ENCODE measurements at places on chromosomes 7 and 10.

DNA sequence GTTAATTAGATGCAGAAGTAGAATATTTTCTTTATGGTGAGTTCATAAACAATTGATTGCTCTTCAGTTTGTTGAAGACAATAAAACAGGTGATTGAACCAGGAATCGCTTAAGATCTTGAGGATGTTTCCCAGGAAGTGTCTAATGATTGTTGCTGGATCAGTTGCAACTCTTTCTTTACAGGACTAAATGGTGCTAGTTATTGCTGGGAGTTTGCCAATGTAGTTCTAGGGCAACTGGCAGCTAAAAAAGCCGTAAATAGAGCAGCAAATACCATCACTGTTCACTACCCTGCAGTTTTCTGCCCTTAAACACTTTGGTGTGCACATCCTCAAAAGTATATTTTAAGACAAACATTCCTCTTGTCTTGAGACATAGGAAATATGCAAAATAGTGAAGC is 119.2 kb upstream of the ANK3 start:
- no peak for DNase-seq

GRCh38 chr10:31947144-31947926 is 18.7 kb upstream of the ARHGAP12 start:
- DNase-seq, result peak; percentile 34

- DNase-seq, result no peak
These were observed 74.7 kb upstream of the FZD8 start for GRCh38 chr10:35716776-35717175.

GRCh38 chr10:1347962-1348772 is 292.0 kb downstream of the WDR37 start:
- no peak for DNase-seq

- no peak for DNase-seq
These were observed 153.6 kb downstream of the AOAH start for GRCh38 chr7:36570528-36571189.

DNA sequence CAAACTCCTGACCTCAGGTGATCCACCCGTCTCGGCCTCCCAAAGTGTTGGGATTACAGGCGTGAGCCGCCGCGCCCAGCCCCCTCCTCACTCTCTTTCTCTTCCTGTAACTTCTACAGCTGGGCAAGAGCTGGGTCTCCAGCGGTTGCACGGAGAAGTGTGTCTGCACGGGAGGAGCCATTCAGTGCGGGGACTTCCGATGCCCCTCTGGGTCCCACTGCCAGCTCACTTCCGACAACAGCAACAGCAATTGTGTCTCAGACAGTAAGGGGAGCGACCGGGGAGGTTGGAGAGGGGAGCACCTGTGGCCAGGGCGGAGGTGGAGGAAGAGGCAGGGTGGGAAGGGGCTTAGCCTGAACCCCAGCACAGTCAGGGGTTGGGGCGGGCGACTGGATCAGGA is 41.4 kb downstream of the EPHB4 start:
- no peak for DNase-seq

DNA sequence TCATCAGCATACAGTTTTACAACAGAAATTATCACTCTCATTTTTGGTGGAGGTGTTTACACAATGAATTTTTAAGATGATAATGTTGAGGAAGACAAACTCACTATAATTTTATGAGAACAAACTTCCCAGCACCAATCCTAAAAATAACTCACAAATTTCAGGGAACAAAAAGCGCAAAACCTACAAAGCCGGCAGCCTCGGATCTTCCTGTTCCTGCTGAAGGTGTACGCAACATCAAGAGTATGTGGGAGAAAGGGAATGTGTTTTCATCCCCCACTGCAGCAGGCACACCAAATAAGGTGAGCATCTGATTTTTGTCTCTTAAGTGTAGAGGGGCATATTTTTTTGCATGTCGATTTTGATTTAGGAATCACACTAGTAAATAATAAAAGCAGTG is 26.5 kb upstream of the AGBL3 start:
- no peak for DNase-seq

- no peak for DNase-seq
These were observed 155.0 kb upstream of the LYZL2 start for GRCh38 chr10:30784524-30784896.

DNA sequence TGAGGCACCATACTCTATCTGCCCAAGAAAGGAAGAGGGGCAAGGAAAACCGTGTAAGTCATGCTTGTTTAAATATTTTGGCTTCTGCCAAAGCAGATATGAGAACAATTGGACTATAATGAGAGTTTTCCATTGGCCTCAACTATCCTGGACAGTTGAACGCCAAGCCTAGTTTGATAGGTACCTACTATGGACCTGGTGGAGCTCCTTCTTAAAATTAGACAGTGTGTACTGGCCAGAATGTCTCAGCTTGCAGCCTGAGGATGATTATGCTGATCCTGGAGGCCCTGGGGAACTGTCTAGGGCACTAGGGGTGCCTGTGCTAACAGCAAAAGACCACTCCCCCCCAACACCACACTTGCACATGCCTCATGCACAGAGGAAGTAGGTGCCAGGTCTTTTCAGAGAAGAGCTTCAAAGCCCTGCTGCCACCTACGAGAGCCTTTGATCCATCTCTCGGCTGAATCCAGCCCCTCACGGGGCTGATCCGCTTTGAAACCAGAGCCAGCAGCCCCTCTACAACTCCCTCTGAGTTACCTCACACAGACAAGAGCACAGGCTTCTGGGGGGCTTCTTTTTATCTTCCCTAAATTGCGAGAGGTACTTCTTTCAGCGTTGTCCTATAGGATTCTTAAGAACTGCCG is 473.8 kb upstream of the GALNT17 start:
- DNase-seq, result no peak

- DNase-seq, result no peak
These were observed 65.0 kb downstream of the STK17A start for GRCh38 chr7:43647673-43648472.

DNA sequence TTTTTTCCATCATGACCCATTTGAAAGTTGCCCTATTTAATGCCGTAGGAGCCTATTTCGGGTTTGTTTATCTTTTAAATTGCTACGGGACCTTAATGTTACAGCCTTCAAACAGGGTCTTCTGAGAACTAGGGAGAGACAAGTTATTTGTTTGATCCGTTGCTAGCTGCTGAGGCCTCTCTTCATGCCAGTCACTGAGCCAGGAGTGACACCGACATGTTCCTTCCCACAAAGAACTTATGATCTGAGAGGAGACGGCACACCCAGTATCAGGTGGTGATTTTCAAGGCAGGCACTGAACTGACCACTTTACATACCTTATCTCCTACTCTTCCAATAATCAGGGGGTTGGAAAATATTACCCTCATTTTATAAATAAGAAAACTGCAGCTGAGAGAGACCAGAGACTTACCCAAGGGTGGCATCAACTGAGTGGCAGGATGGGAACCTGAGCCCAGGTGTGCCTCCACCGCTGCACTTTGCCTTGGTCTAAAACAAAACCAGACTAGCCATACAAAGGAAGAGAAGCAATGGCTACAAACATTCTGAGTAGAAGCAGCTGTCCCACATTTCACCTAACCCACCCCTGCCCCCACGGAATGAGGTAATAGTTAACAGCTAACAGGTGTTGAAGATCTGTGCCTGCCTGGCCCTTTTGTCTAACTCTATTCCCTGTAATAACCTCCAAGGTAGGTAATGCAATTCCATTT is 40.5 kb downstream of the PPP1R3C start:
- DNase-seq, result peak; percentile 12

GRCh38 chr10:57959318-57960006 is 308.2 kb downstream of the IPMK start:
- DNase-seq, result no peak

- DNase-seq, result peak; percentile 75
These were observed at the start of gene GPR141 for GRCh38 chr7:37683246-37684120. Gene GPR141, plus strand, starts transcription at chr7:37683766. Its CDS starts 56,628 bp downstream, at chr7:37740394.

DNA sequence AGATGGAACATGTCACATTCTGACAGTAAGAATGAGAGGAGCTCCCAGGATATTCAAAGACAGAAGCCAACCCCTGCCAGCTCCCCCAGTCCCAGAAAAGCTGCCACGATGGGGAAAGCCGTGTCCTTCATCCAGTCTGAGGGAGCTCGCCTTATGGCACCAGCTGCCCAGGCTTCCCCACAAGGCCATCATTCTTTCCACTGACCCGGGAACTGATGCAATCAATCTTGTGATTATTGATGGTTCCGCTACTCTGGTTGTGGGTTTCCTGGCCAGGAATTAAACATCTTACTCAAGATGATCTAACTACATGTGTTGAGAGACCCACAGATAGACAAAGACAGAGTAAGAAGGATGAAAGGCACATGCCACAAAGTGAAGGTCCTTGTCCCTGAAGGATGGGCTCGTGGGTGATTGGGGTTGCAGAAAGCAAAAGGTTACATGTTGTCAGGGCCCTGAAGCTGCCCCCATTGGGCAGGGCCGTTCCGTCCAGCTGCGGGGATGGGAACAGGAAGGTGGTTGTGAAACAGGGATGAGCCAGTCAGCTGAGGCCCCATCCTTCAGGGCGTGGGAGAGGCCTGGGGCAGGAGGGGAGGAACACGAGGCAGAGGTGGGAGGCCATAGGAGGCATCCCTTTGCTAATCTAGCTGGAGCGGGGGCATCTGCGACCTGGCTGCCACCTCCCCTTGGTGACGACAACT is 127.6 kb downstream of the OAT start:
- no peak for DNase-seq

DNA sequence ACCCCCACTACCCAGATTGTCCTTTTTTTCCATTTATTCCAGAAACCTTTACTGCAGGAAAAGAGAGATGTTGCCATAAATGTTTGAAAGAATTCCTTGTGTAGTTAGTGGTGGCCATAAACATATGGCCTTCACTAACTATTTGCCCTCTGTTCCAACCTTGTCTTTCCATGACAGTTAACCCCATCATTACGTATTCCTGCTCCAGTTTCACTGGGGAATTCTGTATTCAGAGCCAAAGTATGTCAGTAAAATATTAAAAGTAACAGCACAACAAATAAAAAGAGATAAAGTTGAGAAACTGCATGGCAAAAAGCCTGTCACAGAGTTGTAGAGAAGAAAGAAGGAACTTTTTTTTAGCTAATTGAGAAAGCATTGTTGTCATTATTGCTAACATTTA is 261.3 kb downstream of the BICC1 start:
- no peak for DNase-seq

- DNase-seq, result no peak
These were observed 184.9 kb upstream of the MKI67 start for GRCh38 chr10:128310971-128311658.

- DNase-seq, result no peak
These were observed 28.4 kb downstream of the DNAJC9 start for GRCh38 chr10:73218431-73219191.

- no peak for DNase-seq
These were observed 10.3 kb downstream of the ZMIZ1 start for GRCh38 chr10:79079054-79079397.

GRCh38 chr7:2164646-2165045 is 68.1 kb downstream of the MAD1L1 start:
- no peak for DNase-seq

DNA sequence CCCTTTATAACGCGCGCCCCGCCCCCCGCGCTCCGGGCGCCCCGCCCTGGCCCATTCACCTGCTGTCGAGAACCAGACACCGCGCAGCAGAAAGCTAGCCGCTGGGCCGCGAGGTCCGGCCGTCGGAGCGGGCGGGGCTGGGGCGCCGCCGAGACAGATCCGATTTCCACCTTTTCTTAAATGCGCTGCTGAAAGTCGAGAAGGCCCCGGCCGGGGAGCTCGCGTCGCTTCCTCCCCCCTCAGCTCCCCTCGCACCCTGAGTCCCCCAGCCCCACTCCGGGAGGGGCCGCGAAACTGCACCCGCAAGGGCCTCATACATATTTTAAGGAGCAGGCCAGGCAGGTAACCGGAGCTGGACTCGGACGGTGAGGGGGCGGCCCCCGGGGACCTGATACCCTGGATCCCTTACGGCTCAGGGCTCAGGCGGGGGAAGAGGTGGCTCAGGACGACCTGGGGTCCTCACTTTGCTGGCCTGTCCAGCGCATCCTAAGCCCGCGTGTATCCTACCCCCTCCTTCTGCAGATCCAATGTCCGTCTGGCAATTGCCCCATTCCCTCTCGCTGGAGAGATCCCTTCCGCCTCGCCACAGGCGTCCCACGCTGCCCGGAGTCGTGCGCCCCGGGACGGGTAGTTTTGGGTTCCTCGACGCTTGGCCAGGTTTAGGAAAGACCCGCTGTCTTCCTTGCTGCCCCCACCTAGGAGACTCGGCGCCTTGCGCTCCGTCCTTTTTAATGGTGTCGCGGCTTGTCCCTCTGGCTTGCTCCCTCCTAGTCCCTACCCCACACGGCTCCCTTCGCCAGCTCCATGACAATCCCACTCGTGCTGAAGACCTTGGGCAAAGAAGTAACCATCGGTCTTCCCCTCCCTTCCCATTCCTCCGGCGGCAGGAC is 170.6 kb downstream of the UBE2H start:
- peak; percentile 61 for DNase-seq

DNA sequence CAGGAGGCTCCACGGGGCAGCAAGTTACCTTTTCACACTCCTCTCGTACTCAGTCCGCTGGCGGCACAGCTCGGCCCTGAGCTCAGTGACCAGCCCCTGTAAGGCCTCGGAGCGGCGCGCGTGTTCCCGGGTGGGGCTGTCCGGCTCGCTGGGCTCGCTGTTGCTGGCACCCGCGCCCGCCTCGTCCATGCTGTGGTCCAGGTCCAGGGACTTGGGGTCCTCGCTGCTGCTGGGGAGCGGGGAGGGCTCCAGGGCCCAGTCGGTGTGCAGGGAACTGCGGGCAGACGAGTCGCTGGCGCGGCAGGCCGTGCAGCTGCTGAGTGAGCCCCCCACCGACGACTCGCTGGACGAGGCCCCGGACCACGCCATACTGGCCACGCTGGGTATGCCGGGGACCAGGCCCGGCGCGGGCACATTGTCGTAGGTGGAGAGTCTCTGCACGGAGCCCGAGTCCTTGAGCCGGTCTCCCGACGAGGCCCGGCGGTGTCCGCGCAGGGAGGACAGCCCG is 143.8 kb downstream of the MAPK8 start:
- DNase-seq, result no peak

GRCh38 chr7:16202303-16202702 is 219.0 kb downstream of the CRPPA start:
- no peak for DNase-seq

DNA sequence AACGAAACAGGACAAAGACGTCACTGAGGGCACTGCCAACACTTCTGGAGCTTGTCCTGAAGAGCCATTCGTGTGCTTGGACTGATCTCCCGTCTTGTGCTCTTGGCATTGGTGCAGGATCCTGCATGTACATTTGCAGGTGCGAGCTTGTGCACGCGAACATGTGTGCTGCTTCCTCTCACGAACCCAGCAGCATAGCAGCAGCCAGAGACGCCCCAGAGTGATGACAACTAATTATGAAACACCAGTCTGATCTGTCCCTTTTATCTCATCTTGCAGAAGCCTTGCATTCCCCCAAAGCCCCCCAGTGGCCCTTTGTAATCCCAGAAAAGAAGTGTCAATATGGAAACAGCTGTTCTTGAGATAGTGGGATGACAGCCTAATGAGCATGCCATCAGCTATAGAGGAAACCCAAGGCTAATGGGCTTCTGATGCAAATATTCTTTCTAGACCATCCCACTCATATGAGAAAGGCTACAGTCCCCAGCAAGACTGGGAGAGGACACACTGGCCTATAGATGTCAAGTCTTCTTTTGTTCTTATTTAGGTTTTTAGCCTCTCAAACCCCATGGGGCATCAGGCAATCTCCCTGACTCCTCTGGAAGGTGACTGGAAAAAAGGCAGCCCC is 310.6 kb downstream of the FRMD4A start:
- no peak for DNase-seq

Measured in NCI-H510A treated with DMSO at 0.1 percent for 48 hours (cell line).